ENCODE measurements at places on chromosomes 3 and 15.

DNA sequence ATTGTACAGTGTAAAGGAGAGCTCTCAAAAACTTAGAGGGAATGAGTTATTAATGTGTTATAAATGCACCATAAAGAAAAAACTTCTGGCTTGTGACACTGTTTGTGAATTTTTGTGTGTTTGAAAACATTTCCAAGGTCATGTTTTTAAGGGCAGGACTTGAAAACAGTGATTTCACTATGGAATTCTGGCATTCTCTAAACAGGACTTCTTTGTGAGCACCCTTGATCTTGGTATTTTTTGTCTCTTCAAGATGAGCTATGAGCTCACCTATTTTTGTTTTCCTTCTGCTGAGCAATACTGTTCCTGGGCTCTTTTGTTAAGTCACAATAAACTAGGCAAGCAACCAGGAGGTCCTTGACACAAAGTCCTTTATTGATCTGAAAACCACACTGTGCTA is 284.4 kb downstream of the RBMS3 start:
- no peak for DNase-seq

- DNase-seq = no peak
Measured at GRCh38 chr3:163785693-163786092, 1292.6 kb downstream of the SI start.

GRCh38 chr3:23294770-23295387 is 91.8 kb downstream of the UBE2E2 start:
- no peak for DNase-seq

DNA sequence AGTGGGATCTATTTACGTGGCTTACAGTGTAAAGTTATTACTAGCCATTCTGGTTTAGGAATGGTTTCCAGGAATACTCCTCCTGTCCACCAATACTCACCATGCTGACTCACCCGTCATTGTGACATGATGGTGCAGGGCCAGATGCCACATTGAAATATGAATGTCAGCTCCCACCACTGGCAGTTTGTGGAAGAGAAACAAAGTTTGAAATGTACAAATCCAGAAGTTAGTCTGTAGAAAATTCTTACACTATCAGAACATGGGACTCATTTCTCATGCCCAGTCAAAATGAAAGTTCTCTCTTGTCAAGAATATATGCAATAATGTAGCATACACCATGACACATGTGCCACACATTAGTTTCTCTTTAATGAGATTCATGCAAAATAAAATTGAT is 14.4 kb upstream of the TSPAN3 start:
- no peak for DNase-seq

DNA sequence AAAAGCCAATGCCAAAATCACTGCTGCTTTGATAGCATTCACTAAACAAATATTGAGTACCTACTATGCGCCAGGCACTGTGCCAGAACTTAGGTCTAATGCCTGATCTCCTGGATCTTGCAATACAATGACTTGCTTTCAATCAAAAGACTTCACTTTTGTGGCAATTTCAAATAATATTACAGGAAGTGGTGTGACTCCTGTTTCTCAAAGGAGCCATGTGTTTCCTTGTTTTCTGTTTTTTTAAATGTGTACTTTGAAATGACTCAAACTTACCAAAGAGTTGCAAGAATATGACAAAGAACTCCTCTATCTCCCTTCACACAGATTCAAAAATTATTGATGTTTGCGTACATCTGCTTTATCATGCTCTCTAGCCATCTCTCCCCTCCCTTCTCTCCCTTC is 18.3 kb downstream of the OSBPL10 start:
- DNase-seq = no peak

GRCh38 chr3:25362118-25362517 is 65.9 kb upstream of the RARB start:
- no peak for DNase-seq

GRCh38 chr15:85125056-85125661 is 143.5 kb downstream of the PDE8A start:
- no peak for DNase-seq

DNA sequence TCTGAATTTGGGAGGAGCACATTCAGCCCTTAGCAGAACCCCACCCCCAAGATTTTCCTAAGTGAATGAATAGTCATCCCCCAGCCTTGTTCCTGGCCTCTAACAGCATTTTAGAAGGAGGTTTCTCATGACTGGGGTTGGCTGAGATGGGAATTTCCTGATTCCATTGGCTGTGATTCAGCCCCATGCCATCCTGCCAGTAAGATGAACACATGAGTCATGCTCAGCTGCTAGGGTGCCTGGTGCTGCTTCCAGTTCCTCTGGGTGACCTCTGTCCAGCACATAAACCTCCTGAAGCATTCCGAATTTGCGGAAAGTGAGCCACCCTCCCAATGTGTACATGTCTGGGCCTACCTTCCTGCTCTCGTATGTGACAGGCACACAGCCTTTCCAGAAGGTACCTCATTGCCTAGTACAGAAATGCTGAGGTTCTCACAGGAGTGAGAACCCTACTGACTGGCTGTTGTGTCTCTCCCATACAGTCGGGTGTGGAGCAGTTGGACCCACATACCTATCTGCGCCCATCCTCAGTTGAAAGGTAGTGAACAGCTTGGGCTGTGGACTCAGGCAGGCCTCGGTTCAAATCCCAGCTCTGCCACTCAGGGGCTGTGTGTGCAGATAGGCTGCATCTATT is 91.7 kb downstream of the APBA2 start:
- DNase-seq = no peak

- DNase-seq = peak; percentile 65
Measured at GRCh38 chr15:80776420-80777045, 2.6 kb upstream of the CEMIP start.

- no peak for DNase-seq
Measured at GRCh38 chr3:58287354-58287753, 18.7 kb upstream of the RPP14 start.

DNA sequence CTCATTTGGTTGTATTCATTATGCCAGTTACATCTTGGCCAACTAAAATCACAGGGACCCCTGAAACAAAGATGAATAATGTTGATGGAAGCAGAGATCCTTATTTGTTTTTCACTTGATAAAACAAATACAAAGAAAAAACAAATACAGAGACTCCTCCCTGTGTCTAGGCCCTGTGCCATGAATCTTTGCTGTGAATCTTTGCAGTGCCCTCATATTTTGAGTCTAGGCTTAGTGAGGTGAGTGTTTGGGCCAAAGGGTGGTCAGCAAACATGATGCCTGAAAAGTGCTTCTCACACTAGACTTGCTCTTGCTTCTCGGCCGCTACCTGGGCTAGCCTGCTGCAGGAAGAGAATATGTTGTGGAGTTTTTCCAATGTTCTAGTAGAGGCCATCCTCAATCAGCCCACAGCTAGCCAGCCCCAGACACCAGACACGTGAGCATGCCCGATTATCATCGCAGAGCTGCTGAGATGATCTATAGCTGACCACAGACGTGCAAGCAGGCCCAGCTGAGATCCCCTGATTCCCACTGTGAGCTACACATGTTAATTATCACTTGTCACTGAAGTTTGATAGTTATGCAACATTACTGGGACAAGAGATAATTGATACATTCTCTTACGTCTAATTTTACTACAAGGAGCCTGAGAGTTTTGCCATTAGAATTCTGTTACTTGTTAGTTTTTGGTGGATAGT is 191.4 kb downstream of the THRB start:
- no peak for DNase-seq
